ENCODE measurements at places on chromosomes 6 and 20. TPM values are rescaled to one million over a fixed set of nuclear protein-coding genes. Genes with fewer than 3 reads are reported as not detected.

DNA sequence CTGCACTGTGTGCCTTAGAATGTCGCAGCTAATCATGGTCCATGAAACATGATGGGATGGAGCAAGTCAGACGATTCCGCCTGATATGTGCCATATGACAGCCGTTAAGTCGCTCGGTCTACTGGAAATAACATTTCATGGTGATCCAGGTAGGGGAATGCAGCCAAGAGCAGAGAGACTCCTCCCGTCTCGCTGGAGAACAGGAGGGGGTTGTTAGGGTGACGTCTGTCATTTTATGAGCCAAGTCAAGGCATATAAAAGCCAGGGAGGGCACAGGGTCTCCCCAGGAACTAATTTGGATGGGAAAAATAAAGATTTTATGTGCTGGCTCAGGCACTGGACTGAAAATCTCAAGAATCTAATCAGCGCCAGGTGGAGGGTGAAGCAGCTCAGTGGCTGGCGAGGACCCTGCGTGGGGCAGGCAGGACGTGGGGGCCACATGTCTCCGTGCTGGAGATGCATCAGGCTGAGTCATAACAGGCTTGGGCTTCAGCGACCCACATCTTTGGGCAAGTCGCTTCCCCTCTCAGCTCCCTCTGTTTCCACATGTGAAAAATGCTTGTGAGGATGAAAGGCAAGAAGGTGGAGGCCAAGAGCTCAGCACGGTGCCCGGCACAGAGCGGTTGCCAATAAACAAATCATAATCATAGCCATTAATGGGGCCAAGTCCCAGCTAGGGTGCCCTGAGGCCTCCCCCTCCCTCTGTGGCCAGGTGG lies 234.6 kb downstream of the ANKRD60 start:
- DNase-seq, result peak; percentile 50

- DNase-seq, result no peak
Measured at GRCh38 chr6:164102693-164103092, 688.2 kb downstream of the QKI start.

DNA sequence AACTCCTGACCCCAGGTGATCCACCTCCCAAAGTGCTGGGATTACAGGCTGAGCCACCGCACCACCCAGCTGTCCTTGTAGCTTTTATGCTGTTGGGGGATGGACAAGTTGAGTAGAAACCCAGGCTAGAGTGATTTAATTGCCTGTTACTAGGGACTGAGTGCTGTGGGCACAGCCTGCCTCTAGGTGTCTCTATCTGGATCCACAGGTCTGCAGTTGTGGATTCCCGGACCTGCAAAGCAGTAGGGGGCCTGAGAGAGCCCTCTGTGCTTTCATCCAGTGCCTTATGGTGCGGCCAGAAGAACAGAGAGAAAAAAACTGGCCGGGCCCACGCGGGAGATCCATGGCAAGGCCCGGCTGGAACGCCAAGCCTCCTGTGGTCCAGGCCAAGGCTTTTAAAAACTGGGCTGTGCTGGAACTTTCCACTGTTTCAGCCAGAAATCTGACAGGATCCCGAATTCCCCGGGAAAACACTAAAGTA lies 5.2 kb downstream of the SIRPA start:
- DNase-seq, result peak; percentile 85

The FAM83C gene
- not detected for polyA plus RNA-seq

- peak; percentile 10 for DNase-seq
Measured at GRCh38 chr6:25404693-25405169, 125.6 kb downstream of the CARMIL1 start.

GRCh38 chr6:64861039-64861651 lies 845.9 kb downstream of the EYS start:
- no peak for DNase-seq

DNA sequence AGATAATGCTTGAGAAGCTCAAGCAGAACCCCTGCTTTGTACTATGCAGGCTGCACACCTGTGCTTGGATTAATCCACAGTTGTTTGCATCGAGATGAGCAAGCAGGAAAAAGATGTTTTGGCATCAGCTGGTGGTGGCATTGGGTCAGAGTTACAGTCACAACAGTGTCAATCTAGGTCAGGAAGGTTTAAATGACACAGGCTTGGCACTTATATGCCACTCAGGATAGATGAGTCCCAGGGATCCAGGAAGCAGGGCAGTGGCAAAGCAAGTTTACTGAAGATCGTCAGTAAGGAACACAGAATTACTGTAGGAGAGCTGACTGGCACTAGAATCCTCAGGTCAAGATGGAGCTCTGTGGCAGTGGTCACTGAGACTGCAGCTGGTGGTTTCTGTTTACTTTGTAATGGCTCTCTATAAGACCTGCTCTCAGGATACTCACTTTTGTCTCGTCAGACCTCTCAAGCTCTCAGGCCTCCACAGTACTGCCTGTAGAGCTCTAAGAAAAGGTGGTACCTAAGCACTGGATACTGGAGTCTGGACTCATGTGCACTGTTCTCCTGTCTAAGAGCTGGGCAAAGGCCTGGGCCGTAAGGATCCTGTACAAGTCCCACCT lies 110.1 kb upstream of the HS3ST5 start:
- no peak for DNase-seq

The SIRPD gene
- polyA plus RNA-seq, result not detected

The DLK2 gene
- polyA plus RNA-seq, result 0.66 TPM

DNA sequence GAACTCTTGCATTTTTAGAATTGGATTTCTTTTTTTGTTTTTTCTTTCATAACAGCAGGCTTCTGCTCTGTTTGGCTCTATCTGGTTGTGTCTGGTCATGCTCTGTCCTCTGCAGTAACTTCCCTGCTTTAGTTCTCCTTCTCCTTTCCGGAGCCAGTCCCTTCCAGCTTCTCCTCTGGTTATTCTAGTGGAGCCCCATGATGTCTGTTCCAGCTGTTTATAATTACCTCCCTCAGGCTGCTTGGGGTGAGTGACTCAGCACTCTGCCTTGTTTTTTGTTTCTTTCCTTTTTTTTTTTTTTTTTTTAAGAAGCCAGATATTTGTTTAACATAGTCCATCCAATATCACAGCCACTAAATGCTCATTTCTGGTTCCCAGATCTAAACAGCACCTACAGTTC lies 409.6 kb downstream of the MAFB start:
- peak; percentile 92 for DNase-seq

DNA sequence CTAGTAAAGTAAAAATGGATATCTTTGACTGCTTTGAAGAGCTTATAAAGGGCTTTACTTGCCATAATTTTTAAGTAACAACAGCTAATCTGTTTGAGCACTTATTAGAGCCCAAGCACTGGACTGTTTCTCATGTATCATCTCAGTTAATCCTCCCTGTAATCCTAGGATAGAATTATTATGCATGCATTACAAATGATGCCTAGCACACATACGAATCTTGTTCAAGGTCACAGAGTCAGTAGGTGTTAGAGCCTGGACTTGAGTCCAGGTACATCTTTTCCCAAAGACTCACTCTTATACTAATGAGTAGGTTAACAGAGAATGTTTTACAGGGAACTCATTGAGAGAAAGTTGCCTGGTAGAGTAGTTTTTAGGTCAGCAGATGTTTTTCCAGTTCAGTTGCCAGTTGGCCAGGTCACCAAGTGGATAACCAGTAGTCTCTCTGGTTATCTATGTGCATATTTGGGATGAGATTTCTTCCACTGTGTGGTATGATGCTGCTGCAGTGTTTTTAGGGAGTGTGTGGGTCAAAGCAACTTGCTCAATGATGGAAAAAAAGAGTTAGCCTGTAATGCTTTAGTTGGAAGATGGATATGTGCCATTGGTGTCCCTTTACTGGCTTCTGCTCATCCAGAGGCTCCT lies 32.3 kb upstream of the LAMA4 start:
- no peak for DNase-seq

DNA sequence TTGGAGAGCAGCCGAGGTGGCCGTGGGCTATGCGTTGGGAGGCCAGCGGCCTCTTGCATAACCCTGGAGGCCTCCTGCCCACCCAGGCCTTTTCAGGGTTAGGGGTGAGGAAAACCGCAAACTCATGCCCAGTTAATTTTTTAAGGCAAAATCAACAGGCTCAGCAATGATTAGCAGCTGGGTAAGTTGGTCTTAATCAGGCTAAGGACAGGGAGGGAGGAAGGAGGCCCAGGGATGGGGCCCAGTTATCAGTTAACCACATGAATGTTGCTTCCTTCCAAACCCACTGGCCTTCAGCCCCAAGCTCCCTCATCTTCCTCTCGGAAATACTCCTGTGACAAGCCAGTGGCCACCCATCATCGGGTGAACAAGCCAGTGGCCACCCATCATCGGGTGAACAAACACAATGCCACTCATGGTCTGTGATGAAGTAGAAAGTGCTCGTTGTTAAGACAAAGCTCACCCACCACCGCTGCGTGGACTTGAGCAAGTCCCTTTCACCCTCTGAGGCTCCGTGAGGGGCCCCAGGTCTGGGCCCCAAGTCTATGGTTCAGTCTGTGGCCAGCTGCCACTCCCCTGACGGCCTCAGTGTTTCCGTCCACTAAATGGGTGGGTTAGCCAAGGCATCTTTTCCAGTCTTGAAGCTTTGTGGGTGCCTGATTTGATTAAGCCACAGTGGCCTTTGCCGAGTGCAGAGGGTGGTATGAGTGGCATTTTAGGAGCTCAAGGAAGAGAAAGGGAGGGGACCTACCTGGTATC lies 39.4 kb downstream of the HNF4A start:
- no peak for DNase-seq

Measured in GM23248 (cell line).